ENCODE measurements at places on chromosomes 3 and 15.

DNA sequence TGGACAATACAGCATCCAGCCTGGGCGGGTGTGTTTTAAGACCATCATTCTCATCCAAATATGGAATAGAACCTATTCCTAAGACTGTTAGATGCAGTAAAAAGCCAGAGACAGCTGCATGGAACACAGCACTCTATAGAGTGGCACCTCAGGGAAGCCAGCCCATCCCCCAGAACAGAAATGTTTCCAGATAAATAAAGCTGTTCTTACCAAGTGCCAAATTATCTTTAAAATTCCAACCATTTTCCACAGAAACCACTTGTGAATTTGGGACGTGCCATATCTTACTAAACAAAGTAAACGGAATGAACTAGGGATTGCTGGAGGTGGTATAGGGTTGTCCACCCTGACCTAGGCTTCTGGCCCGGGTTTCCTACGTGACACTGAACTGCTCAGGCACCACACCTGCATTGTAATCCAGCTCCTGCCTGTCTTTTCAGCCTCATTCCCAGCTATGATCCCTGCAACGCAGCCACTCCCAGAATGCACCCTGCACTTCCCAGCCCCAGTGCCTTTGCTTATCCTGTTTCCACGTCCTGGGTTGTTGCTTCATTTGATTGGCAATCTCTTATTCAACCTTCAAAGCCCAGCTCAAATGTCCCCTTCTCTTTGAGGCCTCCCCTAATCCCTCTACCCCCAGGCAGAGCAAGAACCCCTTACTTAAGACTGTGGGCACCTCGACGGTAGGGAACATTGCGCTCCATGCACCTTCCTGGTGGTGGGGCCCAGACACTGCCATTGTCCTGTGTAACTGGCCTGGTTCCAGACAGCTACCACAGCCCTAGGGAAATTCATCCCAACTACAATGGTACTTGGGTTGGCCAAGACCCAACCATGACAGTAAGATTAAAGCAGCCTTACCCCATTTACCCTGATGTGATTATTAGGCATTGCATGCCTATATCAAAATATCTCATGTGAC is 100.2 kb downstream of the IQSEC1 start:
- no peak for DNase-seq

DNA sequence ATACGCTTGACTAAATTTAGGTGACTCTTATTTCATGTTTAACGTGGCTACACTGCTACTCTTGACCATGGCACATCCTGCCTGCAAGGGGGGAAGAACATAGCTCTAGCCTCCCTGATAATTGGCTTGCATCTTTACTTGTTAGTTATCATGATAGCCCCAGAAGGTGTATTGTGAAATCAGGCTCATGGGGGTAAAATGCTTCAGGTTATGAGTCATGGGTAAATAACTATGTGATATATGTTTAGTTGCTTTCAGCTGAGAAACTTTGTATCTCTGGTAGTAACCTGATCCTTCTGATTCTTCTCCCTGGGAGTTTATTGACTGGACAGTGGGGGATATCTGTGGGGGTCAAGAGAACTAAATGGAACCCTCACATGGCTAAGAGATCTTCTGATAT is 660.8 kb upstream of the UBE2E2 start:
- DNase-seq: no peak

DNA sequence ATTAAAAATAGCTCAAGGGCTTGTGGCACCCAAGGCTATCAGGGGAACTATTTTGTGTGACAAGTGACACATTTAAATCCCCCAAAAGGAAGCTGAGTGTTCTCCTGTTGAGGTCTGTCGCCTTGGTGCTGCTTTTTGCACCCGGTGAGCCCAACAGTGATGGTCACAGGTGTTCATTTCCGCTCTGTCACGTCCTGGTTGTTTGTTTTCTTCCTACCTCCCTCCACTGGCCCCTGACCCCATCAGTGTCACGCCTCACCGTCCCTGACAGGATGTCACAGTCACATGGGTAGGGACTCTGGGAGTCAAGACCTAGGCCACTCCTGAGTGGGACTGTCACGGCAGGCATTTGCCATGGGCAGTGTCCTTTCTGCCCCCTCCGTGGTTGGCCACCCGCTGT is 11.2 kb downstream of the SLCO3A1 start:
- DNase-seq: no peak

GRCh38 chr3:171189394-171190080 is 163.0 kb upstream of the SLC2A2 start:
- DNase-seq: no peak

GRCh38 chr3:194475978-194476377 is 10.8 kb downstream of the ATP13A3 start:
- DNase-seq: no peak

GRCh38 chr3:72009851-72010443 is 225.0 kb upstream of the PROK2 start:
- no peak for DNase-seq

All from NCI-H2171 (cell line).